ENCODE measurements at places on chromosomes 3 and 15. TPM values are rescaled to one million over a fixed set of nuclear protein-coding genes. Genes with fewer than 3 reads are reported as not detected.

The AHSG gene
- total RNA-seq: not detected

The C3orf22 gene
- not detected for total RNA-seq

The LRRIQ4 gene
- total RNA-seq: not detected

The SH3GL3 gene
- total RNA-seq: 0.19 TPM

The CHRM5 gene
- total RNA-seq: not detected

GRCh38 chr3:140363801-140364200 lies 314.1 kb upstream of the TRIM42 start:
- peak; percentile 47 for DNase-seq
- H3K27me3 ChIP-seq: peaks cover 28% of the 10 kb centered on the region
- peaks cover 4% of the 10 kb centered on the region for H3K36me3 ChIP-seq
- H3K4me3 ChIP-seq: no peak overlapping the region
- no peaks in the 10 kb centered on the region for H3K4me1 ChIP-seq

- DNase-seq: no peak
- H3K4me1 ChIP-seq: no peaks in the 10 kb centered on the region
- no peak overlapping the region for H3K27ac ChIP-seq
- H3K36me3 ChIP-seq: no peaks in the 10 kb centered on the region
These were observed 23.1 kb downstream of the XXYLT1 start for GRCh38 chr3:195247863-195248189.

- H3K4me1 ChIP-seq: no peaks in the 10 kb centered on the region
- H3K36me3 ChIP-seq: no peaks in the 10 kb centered on the region
- no peak for DNase-seq
These were observed 641.1 kb upstream of the NAALADL2 start for GRCh38 chr3:174218016-174218415.

- H3K36me3 ChIP-seq: no peaks in the 10 kb centered on the region
- DNase-seq: peak; percentile 78
- no peaks in the 10 kb centered on the region for H3K4me1 ChIP-seq
- no peaks in the 10 kb centered on the region for H3K27me3 ChIP-seq
These were observed 61.6 kb downstream of the TPRG1 start for GRCh38 chr3:189233225-189233858.

GRCh38 chr15:51736069-51736468 lies 1.4 kb downstream of the LYSMD2 start:
- peak overlapping the region; percentile 39 for H3K27ac ChIP-seq
- H3K4me3 ChIP-seq: peak overlapping the region; percentile 77
- no peaks in the 10 kb centered on the region for H3K36me3 ChIP-seq
- no peaks in the 10 kb centered on the region for H3K27me3 ChIP-seq

- H3K27ac ChIP-seq: no peak overlapping the region
- no peaks in the 10 kb centered on the region for H3K36me3 ChIP-seq
- DNase-seq: peak; percentile 97
These were observed 254.6 kb downstream of the UACA start for GRCh38 chr15:70508561-70509281.

- H3K27ac ChIP-seq: no peak overlapping the region
- no peaks in the 10 kb centered on the region for H3K27me3 ChIP-seq
These were observed 8.0 kb upstream of the PXK start for GRCh38 chr3:58324391-58325390.

- H3K36me3 ChIP-seq: no peaks in the 10 kb centered on the region
- no peak overlapping the region for H3K27ac ChIP-seq
- peaks cover 58% of the 10 kb centered on the region for H3K27me3 ChIP-seq
- H3K4me3 ChIP-seq: no peak overlapping the region
These were observed 22.9 kb downstream of the ST8SIA2 start for GRCh38 chr15:92416557-92416956.

DNA sequence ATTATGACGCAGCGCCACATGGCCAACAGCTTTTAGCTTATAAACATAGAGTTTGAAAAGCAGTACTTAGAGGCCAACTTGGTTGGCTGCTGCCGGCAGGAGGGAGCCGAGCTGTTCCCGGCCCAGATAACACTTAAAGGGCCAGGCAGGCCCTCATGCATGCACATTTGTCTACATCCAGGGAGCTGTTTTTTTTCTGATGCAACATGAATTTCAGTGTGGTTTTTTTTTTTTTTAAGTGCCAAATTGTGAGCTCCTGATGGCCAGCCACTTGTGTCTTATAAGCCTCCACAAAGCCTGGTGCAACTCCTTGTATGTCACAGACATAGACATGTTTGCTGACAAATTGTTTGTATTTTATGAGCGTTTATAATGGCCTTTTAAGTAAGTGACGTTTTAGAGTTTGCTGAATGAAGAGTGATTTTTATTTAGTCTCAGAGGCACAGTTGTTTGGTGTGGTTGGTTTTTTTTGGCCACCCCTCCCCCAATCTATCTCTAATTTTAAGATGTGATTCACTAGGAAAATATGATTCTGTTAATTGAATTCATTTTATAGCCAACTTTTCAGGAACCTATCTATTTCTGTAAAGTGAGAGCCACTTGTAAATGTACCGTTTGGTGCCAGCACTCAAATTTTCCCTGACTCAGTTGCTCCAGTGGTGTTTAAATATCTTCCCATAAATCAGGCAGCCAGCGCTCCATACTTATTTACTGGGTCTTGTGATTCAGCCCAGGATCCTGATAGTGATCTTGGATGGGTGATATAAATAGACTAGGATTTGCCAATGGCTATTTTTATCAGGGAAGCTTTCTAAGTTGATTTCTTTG lies 134.3 kb downstream of the VGLL4 start:
- peaks cover 22% of the 10 kb centered on the region for H3K4me1 ChIP-seq
- peak; percentile 53 for DNase-seq
- H3K4me3 ChIP-seq: no peak overlapping the region
- H3K36me3 ChIP-seq: peaks cover 4% of the 10 kb centered on the region
- no peaks in the 10 kb centered on the region for H3K27me3 ChIP-seq

DNA sequence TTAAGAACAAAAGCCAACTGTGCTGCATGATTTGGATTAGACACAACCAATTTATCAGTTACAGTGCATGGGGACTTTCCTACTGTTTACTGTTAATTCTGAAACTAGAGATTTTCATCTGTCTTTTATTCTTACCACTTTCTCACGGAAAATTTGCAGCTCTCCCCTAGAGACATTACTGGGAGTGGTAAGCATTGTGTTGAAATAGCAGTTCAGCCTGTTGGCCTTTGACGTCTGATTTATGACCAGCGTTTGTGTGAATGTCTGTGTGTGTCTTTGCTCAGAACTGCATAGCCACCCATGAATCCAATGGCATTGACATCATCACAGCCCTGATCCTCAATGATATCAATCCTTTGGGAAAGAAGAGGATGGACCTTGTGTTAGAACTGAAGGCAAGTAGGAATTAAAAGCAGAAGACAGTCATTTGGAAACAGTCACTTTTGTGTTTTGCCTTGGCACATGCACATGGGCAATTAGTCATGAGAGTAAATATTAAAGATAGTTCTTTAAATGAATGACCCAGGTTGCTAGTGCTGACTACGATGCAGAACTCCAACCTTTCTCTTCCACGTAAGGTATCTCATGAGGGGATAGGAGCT lies 202.2 kb upstream of the BHLHE40 start:
- peak overlapping the region; percentile 80 for H3K27ac ChIP-seq
- peak; percentile 79 for DNase-seq
- H3K27me3 ChIP-seq: no peaks in the 10 kb centered on the region
- H3K4me1 ChIP-seq: peaks cover 11% of the 10 kb centered on the region
- no peak overlapping the region for H3K4me3 ChIP-seq
- no peaks in the 10 kb centered on the region for H3K36me3 ChIP-seq

GRCh38 chr3:149009732-149010131 lies 18.4 kb downstream of the GYG1 start:
- no peaks in the 10 kb centered on the region for H3K27me3 ChIP-seq
- peaks cover 35% of the 10 kb centered on the region for H3K36me3 ChIP-seq
- no peak overlapping the region for H3K27ac ChIP-seq
- no peaks in the 10 kb centered on the region for H3K4me1 ChIP-seq
- no peak for DNase-seq

DNA sequence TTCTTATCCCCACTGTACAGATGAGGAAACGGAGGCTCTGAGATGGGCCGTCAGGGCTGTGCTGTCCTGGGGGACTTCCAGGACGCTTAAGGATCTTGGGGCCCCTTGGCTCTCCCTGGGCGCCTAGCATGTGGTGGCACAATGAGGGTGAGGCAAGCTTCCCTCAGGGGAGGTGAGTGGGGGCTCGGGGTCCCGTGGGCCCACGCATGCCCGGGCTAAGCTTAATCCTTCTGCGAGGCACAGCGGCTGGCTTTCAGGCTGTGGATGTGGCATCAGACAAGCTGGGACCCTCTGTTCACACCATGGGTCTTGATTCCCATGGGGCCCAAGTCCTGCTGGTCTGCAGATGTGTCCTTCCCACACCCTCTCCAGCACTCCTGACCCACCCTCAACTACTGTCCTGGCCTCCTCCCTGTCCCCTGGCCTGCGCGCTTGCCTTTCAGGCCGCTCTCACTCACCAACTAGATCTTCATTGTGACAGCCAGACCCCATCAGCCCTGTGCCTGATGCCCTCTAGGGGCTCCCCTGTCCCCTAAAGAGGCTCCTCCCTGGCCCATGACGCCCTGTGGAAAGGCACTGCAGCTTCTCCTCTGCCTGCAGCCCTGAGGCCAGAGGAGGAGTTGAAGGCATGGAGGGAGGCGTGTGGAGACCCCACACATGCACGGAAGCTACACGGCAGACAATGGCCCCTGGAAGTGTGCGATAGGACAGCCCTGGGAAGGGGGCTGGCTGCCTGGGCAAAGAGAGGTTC lies 11.3 kb downstream of the DUSP7 start:
- H3K4me1 ChIP-seq: peaks cover 56% of the 10 kb centered on the region
- H3K36me3 ChIP-seq: peaks cover 31% of the 10 kb centered on the region
- no peak overlapping the region for H3K4me3 ChIP-seq
- no peaks in the 10 kb centered on the region for H3K27me3 ChIP-seq
- DNase-seq: no peak

DNA sequence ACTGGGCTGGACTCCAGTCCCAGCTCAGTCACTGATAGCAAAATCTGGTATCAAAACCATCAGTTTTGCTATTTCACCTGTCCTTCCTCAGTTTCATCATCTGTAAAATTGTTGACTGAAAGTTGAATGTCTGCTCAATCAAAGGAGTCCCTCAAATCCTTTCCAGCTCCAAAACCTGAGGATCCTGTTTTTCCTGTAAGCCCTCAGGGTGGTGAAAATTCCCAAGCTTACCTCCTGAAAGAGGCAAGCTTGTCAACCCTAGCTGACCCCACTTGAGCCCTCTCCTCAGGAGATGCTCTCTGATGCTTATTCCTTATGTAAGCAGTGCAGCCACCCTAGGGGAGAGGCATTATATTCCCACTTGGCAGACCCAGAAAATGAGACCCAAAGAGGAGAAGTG lies 82.6 kb downstream of the HMG20A start:
- peaks cover 66% of the 10 kb centered on the region for H3K4me1 ChIP-seq
- no peak overlapping the region for H3K27ac ChIP-seq
- no peak overlapping the region for H3K4me3 ChIP-seq
- DNase-seq: no peak
- no peaks in the 10 kb centered on the region for H3K27me3 ChIP-seq
- H3K36me3 ChIP-seq: no peaks in the 10 kb centered on the region
